ENCODE measurements at places on chromosomes 2 and 18.

DNA sequence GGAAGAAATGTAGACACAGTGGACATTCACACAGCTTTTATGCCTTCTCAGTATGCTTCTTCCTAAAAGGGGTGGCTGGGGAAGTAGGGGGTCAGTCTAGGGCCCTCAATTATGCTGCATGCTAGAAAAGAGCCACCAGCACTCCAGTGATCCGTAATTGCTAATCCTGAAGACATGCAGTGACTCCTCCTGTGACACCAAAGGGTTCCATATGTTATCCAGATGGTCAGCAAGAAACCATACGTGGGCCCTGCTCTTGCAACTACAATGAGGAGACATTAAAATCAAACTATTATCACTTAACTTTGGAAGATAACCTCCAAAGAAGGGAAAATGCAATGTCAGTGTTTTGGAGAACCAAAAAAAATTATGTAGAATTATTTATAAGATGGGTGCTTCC lies 143.4 kb upstream of the LYPD1 start:
- DNase-seq: no peak

DNA sequence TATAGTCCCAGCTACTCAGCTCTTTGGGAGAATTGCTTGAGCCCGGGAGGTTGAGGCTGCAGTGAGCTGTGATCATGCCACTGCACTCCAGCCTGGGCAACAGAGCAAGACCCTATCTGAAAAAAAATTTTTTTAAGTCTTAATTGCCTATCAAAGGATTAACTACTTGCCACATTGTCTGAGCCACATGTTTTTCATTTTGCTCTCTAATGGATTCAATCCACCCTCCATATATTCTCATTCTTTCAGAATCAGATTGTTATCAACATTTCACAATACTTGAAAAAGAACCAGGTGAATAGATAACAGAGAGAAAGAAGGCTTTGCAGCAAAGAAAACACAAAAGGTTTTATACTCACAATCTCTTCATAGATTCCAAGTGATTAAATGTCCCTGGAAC lies 61.0 kb downstream of the PXDN start:
- no peak for DNase-seq

DNA sequence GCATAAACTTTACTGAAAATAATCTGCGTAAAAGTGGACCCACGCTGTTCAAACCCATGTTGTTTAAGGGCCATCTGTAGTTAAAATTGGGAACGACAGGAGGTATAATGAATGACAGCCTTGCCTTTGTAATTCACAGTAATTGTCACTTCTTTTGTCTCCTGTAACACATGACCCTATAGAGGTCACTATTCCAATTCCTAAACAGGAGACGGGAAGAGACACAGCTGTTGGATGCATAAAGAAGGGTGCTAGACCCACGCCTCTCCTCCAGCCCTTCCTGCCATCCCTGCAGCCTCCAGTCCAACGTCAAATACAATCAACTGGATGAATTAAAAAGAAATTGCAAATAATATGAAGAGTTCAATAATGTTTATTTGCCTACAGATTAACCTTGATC lies 63.1 kb upstream of the NFATC1 start:
- no peak for DNase-seq

GRCh38 chr18:12361770-12362378 lies 15.2 kb downstream of the AFG3L2 start:
- DNase-seq: no peak

- DNase-seq: no peak
These were observed 64.1 kb upstream of the ZNF532 start for GRCh38 chr18:58800582-58800981.

DNA sequence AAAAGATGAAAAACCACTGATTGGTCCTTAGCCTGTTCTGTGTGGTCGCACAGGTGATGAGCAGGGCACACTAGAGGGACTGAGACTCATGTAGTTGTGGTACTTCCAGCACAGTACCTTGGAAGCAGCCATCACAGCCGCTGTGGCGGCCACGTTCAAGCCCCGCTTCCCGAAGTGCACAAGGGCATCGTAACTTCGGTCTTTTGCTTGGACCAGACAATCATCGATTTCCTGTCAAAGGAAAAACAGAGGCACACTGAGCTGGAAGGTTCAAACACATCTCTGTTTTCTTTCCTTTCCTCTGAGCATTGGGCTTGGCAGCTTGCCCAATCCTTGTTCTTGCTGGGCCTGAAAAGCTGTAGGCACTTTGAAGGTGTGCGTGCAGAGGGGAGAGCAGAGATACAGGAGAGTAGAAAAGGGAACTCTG lies 52.6 kb downstream of the MRPL35 start:
- no peak for DNase-seq

DNA sequence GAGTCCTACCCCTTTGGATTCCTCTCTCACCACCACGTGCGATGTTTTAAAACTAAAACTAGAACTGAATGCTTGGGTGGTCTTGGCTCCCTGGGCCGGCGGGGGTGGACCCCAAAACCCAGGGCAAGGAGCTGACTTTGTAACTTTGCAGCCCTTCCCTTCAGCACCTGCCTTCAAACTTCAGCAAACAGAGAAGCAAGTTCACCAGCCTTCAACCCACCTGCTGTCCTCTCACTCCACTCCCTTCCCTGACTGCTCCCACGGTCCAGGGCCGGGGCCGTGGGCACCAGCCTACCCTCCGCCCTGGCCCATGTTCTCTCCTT lies 54.5 kb downstream of the COL6A3 start:
- no peak for DNase-seq

GRCh38 chr2:25514043-25514637 lies 159.2 kb downstream of the DTNB start:
- DNase-seq: no peak

- no peak for DNase-seq
These were observed 28.0 kb downstream of the UBE2E3 start for GRCh38 chr2:181008407-181008806.

DNA sequence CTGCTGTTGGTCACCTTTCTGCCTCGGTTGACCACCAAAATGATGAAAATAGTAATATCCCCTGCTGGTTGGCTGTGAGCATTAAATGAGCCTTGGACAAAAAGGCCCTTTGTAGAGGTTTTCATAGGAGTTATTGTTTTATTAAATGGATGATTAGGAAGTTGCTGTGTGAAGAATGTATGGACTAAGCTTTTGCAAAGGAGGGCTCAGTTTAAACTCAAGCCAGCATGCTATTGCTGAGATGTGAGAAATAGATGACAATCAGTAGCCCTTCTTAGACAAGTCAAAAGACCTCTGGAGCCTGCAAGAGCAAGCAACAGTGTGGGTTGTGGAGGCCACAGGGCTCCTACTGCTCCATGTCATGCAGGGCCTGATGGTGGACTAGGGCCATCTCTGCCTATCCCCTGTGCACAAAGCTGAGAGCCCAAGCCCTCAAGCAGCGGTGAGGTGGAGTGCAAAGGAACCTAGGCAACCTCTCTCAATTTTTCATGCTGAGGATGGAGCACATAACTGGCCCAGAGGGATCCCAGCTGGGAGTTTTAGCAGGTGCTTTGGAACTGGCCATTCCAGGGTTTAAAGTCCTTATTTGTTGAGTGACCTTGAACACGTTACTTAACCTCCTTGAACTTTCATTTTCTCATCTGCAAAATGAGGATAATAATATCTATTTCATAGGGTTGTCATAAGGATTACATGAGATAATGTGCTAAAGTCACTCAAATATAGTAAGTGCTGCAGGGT lies 37.1 kb downstream of the FOSL2 start:
- no peak for DNase-seq

- DNase-seq: no peak
These were observed 162.0 kb upstream of the MSH6 start for GRCh38 chr2:47620770-47621437.

DNA sequence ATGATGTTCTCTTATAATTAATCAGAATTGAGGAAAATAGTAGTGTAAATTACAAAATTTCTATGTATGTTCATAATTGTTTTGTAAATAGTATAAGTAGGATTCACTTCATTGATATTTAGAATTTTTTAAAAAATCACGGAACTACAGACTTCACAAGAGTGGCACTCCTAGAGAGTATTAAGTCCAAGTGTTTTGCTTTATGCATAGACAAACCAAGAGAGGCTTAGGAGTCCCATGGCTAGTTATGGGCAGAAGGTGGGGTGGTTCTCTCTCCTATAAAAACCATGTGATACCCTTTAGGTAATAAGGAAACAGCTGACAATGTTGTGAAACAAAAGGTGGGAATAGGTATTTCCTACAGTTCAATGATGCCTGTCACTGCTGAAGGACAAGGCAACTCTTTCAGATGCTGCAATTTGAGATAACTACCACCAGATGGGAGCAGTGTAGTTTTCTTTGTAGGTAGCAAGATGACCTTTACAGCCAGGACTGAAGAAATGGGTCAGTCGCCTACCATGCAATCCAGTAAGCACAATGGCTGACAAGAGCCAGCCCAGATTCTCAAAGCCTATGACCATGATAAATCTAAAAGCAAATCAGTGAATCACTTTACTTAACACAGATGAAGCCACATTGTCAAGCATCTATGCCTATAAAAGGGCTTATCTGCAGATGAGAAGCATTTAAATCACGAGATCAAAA lies 83.9 kb downstream of the AAK1 start:
- DNase-seq: no peak

DNA sequence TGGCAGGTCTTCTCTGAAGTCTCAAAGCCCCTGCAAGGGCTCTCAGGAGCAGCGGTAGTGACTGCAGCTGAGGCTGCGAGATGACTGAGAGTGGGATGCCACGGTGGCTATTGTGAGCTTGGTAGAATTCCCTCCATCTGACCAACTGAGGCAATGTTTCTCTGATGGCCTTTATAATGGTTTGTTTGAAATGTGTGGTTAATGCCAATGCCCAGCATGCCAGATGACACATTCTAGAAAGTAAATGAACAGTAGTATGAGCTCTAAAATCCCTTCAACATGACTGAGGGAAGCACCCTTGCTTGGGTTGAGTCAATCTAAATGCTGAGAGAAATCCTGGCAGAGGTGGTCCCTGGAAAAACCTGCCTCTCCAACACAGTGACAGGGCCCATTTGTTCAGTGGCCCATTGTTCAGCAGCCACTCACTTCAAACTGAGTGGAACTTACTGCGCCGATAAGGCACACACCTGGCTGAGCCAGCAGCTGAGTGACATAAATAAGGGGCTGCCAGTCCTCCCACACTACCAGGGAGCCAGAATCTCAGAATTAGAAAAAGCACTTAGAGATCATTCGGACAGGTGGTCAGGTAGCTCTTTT lies 31.7 kb downstream of the SULT1C2 start:
- no peak for DNase-seq

DNA sequence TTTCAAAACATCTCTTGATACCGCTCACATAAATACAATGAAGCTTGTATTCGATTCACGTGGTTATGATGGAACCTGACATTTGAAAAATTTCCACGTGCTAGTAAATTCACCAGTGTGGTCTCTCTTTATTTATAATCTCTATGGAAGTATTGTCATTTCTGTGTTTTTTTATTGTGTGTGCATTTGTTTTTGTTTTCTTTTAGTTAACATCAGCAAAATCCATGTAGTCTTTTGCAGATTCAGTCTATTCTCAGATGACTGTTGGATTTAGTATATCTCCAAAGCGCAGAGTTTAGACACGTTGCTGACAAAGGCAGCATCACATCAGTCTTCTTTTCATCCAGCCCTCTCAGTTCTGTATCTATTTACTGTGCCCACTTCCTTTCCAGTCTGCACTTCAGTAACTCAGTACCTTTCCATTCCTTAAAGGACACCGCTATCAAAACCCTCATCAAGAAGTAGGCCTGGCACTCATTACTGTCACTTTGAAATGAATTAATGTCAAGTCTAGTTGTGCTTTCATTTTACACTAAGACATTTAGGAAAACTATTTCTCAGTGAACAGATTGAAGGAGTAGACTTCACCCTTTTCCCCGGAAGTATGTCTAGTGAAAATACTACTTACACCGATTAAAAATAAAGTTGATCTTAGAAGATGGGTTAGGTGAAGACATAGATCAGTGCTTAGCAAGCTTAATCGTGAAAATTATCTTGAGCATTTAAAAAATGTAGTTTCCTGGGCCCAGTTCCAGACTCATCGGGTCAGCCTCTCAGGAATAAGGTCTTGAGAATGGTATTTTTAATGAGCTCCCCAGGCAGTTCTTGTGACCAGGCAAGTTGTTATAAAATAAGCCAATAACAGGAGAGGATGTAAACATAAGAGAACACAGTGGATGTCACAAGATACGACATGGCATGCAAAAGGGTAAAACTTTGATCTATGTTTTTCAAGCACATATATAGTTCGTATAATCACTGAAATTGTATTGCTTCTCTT lies 506.8 kb upstream of the ZEB2 start:
- DNase-seq: no peak

- no peak for DNase-seq
These were observed 17.2 kb upstream of the HK2 start for GRCh38 chr2:74816540-74817303.

- no peak for DNase-seq
These were observed 199.4 kb upstream of the FN1 start for GRCh38 chr2:215635071-215635787.

- DNase-seq: no peak
These were observed 25.9 kb upstream of the SGPP2 start for GRCh38 chr2:222398446-222398885.

DNA sequence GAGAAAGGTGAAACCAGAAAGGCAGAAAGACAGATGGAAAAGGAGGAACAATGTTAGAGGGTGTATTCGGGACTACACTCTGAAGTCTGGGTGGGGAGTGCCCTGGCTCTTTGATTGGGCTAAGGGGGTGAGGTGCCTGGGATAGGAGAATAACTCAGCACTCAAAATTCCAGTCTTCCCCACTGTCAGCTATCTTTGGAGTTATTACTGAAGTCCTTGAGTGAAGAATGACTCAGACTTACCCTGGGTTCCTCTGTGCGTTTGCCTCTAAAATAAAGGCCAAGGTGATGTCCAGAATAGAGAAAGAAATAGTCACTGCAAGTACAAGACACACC lies 151.8 kb upstream of the SERPINE2 start:
- DNase-seq: no peak

Measured in cerebellar nuclear complex (tissue), 1 donor.